Esophagus squamous epithelium (tissue), 5 donors: ENCODE measurements at places on chromosomes 5 and 9.

DNA sequence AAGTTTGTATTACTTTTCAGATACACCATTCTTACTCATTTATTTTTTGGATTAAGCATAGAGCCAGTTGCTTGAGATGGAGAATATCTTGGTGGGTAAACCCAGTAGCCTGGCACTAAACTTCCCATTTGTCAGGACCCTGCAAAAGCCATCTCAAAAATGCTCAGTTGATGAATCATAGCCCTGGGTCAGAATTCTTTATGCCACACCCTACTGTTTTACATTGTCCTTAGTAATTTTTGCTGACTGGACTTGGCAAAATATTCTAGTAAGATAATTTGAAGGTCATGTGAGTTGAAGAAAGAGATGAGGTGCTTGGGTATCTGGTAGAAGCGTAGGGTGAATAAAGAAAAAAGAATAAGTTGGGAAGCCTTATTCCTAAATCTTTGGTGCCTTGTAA lies 50.7 kb downstream of the C7 start:
- no peak for DNase-seq

DNA sequence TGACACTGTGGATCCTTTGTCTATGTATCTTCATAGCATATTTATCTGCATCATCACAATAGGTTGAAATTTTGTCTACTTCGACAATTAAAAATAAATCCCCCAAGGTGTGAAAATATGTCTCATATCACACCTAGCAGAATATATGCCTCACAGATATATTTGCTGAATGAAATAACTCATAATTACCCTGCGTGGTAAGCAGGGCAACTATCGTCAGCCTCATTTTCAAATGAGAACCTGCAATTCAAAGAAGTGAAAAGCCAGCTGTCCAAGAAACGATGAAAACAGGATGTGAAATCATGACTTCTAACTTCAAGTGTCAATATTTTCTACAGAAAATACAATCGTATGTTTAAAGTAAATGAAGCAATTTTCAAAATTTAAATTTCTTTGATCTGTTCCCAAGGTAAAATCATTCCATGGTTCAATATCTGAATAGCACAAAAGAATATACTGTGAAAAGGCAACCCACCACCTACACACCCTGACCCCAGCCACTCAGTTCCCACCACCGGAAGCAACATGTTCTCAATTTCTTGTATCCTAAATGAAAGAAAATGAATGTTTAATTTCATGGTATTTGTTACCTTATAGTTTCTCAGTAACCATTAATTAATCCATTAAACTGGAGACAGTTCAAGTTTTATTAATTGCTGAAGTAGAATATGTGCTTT lies 57.1 kb downstream of the TBCA start:
- no peak for DNase-seq

- DNase-seq = no peak
These were observed 425.6 kb downstream of the KIAA0825 start for GRCh38 chr5:94192658-94193391.

DNA sequence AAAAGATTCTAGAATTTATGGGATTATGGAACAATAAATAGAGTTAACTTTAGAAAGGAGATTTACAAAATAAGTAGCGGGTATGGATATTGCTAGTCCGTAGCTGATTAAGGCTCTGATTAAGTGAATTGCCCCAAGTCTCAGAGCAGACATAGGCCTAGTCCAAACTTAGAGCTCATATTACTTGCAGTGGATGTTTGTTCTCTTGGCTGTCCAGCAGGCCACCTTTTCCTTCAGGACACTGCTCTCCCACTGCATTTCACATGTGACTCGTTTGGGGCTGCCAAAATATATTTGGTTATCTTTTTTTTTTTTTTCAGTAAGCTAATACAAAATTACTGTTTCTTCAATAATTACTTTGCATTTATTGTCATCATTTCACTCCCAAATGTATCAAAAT lies 76.6 kb downstream of the ARRDC3 start:
- no peak for DNase-seq

DNA sequence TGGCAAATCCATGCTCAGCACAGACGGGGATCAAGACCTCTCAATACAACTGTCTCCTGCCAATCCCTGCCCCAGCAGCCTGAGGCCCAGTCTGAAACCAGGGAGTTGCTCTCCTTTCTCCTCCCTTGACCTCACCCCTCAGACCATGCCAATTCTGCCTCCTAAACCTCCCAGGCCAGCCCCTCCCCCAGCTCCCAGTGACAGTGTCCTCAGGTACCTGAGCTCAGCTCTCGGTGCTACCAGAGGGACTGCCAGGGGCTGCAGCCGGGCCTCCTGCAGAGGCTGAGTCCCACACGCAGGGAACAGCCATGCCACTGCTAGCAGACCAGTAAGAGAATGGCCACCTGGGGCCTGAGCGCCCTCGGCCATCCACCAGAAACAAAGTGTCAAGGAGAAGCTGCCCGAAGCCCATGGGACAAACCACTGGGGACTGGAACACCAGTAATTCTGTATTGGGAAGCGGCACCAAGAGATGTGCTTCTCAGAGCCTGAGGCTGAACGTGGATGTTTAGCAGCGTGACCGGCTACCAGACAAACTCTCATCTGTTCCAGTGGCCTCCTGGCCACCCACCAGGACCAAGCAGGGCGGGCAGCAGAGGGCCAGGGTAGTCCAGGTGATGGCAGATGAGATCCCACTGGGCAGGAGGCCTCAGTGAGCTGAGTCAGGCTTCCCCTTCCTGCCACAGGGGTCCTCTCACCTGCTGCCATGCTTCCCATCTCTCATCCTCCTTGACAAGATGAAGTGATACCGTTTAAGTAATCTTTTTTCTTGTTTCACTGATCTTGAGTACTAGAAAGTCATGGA lies 557 bp upstream of the IL3 start:
- no peak for DNase-seq

DNA sequence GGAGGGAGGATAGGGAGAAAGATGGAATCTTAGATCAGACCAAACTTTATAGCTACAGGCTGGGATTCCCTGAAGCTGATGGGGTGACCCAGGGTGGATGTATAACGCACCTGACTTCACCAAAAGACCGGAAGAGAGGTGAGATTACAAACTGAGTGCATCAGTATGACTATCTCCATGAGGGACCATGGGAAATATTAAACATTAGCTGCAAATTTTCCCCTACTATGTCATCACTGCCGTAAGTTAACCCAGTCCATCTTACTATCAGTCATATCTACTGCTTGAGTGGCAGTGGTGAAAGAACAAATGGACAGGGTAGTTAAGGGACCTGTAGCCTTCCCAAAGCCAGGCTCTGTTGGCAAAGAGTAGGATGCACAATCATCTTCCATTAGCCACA lies 368.3 kb downstream of the EFNA5 start:
- DNase-seq = no peak

GRCh38 chr9:35432076-35432475 lies 57.8 kb upstream of the RUSC2 start:
- DNase-seq = no peak

DNA sequence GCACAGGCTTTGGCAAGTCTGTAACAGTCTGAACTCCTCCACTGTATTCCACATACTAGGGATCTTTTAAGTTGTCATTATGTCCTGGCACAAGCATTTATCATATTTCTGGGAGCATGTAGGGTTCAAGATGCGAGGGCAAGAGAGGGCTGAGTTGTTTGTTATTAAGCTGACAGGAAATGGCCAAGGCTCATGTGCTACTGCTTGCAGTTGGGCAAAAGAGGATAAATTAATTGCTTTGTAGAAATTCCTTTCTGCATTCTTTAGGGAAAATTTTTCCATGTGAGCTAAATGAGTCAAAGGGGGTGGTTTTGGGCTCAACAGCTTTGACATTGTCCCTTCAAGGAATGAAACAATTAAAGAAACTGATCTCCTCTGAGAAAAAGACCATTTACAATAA lies 35.4 kb downstream of the DOCK8 start:
- DNase-seq = no peak

GRCh38 chr5:42612750-42613366 lies 143.8 kb upstream of the CCDC152 start:
- DNase-seq = no peak

DNA sequence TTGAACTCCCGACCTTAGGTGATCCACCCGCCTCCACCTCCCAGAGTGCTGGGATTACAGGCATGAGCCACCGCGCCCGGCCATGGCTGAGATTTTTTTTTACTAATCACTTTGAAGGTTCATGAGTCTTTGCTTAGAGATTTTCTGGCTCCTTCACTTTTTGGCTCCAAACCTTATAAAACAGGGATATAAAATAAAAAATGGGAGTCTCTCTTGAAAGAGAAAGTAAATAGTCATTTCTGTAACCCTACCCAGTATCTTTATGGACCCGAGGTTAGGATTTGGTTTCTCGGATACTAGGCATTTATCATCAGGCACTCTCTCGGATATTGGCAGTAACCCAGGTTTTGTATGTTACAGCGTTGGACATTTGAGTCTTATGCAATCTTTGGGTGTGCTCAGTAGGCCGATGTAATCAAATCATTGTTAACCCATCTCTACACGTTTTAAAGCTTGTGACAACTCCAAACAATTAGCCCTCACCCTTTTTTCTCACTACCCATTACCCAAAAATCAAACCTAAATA lies 25.3 kb downstream of the STXBP1 start:
- DNase-seq = no peak

GRCh38 chr5:167790462-167791260 lies 500.8 kb upstream of the WWC1 start:
- DNase-seq = no peak
